ENCODE measurements at places on chromosomes 4 and X. TPM values are rescaled to one million over a fixed set of nuclear protein-coding genes. Genes with fewer than 3 reads are reported as not detected.

GRCh38 chr4:121998024-121998423 is 46.2 kb upstream of the TRPC3 start:
- DNase-seq: no peak

- DNase-seq: no peak
These were observed 102.9 kb upstream of the LRPAP1 start for GRCh38 chr4:3634894-3635820.

GRCh38 chr4:142379277-142380051 is 466.6 kb downstream of the INPP4B start:
- DNase-seq: no peak

DNA sequence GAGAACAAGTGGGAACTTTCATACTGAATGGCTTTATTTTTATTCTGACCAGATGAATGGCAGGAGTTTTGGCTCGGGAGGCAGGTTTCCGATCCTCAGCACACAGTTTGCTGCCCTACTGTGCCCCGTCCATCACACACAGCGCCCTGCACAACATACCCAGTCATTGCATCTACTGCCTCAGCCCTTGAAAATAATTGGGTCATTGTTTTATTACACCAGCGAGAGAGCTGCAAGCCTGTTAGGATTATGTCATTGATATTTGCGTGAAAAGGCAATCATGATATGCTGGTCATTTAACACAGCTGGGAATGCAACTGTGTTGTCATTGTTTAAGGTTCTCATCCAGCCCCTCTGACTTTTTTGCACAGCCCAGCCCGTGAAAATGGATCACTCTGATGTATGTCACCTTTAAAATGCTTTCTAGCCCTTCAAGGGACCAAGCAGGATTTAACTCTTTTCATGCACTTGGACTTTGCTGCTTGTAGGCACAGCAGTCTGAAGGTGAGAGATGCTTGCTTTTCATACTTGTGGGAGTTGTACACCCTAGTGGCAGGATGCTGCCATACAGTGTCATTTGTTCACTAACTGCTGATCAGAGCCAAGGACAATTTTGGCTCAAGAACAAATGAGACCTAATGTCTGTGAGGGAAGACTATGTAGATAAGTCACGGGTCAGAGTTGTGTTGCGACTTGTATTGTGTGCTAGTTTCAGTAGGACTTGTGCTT is 62.3 kb downstream of the RTL9 start:
- no peak for DNase-seq

DNA sequence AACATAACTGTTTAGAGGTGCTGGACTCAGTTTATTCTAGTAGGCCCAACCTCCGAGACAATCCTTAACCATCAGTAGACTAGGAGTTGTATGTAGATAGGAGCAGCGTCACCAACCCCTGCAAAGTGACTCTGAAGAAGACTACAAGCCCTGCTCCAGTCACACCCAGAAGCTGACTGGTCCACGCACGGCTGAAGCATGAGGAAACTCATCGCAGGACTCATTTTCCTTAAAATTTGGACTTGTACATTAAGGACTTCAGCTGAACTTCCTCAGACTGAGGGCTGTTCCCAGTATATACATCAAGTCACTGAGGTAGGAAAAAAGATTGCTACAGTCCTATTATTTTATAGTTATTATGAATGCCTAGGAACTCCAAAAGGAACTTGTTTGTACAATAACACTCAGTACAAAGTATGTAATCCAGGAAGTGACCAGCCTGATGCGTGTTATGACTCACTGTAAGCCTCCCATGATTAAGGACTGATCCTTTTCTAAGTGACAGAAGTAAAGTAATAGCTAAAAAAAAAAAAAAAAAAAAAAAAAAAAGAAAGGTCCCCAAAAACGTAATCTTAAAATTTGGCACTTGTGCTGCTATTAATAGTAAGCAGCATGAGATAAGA is 41.6 kb upstream of the UGT2B7 start:
- DNase-seq: peak; percentile 84

DNA sequence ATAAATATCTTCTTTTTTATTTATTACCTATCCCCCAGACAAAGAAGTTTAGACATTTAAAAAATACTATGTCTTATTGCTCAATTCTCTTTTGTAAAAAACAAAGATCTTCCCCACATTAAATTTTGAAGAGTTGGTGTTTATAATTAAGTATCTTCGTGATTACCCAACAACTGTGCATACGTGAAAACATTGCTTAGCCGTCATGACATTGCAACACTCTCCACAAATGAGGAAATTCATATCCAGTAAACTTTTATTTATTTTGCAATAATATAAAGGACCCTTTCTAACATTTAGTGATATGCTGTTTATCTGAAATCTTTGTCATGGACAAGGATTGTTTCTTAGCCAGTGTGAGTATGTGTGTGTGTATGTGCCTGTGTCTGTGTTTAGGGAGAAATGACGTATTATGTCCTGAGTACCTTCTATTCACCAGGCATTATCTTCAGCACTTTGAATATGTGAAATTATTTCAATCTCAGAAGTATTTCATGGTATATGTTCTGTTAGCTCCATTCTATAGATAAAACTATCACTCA is 26.1 kb upstream of the EREG start:
- DNase-seq: no peak

DNA sequence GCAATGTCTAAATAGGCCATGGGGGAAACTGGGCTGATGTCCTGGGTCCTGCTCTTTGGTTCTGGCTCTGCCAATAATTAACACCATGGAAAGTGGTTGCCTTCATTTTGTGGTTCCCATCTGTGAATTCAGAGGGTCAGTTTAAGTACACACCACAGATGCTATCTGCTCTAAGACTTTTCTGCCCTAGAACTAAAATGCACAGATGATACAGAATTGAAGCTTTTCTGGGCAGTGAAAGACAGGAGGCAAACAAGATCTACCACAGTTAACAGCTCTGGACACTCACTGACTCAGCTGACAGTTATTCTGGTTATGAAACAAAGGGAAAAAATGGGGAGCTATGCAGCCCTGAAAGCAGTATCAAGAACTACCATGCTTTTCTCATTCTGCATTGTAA is 37.3 kb downstream of the APBB2 start:
- peak; percentile 24 for DNase-seq

- DNase-seq: no peak
These were observed 104.6 kb upstream of the LRPAP1 start for GRCh38 chr4:3636646-3637320.

- no peak for DNase-seq
These were observed 25.5 kb upstream of the PRPS1 start for GRCh38 chrX:107602694-107603239.

- DNase-seq: no peak
These were observed 13.9 kb downstream of the LCORL start for GRCh38 chr4:18007625-18008024.

GRCh38 chrX:110125446-110126162 is 122.7 kb downstream of the TMEM164 start:
- DNase-seq: no peak

DNA sequence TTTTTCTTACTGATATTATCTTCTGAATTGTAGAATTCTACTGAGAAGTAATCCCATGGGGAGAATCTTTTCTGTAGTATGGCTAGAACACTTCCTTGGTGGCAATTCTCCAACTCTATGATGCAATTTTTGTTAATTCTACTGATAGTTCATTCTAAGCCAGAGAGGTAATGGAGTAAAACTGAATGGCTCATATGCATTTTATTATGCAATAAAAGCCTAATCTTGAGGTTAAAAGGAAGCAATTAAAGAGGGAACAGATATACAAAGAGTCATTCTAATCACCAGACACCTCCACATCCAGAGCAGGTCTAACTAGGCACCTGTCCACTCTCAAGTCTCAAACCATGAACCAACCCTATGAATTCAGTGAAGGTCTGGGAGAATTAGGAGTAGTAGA is 9.7 kb downstream of the RAP2C start:
- no peak for DNase-seq

DNA sequence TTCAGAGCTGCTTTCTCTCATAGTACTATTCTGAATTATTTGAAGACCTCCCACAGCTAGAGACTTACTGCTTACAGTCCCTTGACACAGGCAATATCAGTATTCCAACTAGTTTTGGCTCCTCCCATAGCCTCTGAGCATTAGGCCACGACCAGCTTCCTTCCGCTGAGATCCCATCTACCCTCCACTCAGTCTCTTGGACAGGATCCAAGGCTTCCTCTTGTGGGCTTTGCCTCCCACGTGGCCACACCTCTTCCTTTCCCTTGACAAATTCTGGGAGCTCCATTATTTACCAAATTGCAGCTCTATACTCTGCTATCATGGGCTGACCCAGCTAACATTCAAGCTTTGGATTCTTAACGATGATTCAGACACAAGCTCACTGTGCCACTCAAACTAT is 470.4 kb upstream of the GALNT7 start:
- no peak for DNase-seq

DNA sequence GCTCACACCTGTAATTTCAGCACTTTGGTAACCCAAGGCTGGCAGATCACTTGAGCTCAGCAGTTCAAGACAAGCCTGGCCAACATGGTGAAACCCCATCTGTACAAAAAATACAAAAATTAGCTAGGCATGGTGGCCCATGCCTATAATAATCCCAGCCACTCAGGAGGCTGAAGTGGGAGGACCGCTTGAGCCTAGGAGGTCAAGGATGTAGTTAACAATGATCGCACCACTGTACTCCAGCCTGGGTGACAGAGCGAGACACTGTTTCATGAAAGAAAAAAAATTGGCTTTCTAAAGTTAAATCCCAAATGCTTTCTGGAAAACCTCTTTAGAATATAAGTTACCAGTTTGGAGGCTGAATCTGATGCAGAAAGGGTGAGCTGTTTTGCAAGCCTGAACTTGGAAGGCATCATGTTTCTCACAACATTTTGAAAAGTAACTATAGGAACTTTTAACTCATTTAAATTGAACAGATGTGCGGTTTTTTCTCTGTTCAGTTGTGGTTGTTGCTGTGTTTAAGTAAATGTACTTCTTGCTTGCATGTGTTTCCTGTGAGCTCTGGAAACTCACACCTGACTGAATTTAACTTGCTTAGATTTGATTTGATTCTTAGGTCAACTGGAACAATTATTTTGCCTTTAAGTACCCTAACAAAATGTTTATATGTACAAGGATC is 39.8 kb upstream of the TMEM131L start:
- no peak for DNase-seq

DNA sequence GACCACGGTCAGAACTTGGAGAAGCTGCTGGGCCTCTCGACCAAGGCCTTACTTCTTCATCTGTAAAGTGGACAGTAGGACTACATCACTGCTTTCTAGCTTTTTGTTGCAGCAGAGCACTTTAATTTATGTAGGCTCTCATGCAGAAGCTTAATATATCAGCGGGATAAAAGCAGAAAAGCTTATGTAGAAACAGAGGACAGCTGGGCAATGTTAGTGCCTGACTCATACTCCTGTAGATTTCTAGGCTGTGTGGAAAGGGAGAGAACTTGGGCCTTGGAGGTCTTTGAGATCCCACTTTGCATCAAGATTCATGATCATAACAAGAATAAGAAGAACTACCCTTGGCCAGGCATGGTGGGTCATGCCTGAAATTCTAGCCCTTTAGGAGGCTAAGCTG is 91.2 kb downstream of the ARHGAP10 start:
- DNase-seq: no peak

GRCh38 chr4:118825799-118826198 is 10.1 kb downstream of the SEC24D start:
- no peak for DNase-seq

- DNase-seq: no peak
These were observed 466.6 kb upstream of the PABPC4L start for GRCh38 chr4:134668237-134668636.

GRCh38 chr4:56424697-56425514 is 10.5 kb downstream of the PPAT start:
- no peak for DNase-seq

DNA sequence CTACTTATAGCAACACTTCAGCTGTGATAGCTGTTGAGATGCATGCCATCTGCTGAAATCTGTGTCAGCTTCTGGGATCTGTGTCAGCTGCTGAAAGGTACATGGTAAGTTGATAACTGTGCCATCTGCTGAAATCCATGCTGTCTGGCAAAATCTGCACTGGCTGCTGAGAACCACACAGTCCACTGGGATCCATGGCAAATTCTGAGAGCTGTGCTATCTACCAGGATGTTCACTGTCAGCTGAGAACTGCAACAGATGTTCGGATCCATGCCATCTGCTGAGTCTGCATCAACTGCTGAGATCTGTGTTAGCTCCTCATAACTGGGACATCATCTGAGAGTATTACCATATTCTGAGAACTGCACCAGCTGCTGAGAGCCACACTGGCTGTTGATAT is 430.5 kb upstream of the POU3F4 start:
- no peak for DNase-seq

DNA sequence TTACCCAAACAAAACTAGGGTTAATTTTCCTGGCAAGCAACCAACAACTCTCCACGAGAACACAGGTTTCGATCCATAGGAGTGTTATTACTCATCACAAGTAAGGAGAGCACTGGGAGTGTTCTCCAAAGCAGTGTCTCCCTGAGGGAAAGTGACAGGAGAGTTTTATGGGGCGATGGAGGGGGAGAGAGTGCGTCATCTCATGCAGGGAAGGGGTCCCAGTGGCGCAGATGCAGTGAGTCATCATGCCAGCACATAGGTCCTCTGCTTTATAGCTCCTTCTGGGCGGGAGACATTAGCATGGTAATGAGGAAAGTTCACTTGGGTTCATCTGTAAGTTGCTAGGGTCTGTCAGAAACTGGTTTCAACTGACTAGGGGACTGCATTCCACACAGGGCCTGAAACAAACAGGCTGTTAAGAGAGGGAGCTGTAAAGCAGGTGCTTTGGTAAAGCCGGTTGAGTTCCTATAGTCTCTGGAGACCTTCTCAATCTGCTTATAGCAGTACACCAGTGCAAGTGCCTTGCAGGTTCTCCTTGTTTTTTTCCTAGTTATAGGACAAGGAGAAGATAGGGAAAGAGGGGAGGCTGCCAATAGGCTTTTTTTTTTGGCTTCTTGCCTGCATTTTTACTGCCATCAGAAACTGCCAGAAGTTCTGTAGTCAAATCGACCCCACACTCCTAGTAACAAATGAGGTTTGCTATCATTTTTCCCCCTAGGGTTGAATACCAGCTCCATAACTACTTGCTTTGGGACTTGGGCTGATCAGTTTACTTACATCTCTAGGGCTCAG is 12.8 kb upstream of the BOD1L1 start:
- DNase-seq: no peak

GRCh38 chrX:17046478-17047097 is 100.1 kb downstream of the REPS2 start:
- no peak for DNase-seq

- DNase-seq: no peak
These were observed 251.6 kb downstream of the CBR4 start for GRCh38 chr4:168758351-168758876.

- no peak for DNase-seq
These were observed 32.8 kb upstream of the PTTG2 start for GRCh38 chr4:37927434-37927833.

GRCh38 chrX:40080894-40081678 is 16.7 kb downstream of the BCOR start:
- no peak for DNase-seq

- no peak for DNase-seq
These were observed 19.4 kb downstream of the MTTP start for GRCh38 chr4:99593781-99594641.

The EGFL6 gene
- total RNA-seq: not detected

The H2BW2 gene
- total RNA-seq: not detected

The GIMD1 gene
- total RNA-seq: not detected

The TIGD4 gene
- 0.04 TPM for total RNA-seq

The SATL1 gene
- not detected for total RNA-seq

The BANK1 gene
- total RNA-seq: not detected

The BRS3 gene
- total RNA-seq: not detected

The INTS12 gene
- 18.5 TPM for total RNA-seq

The JCHAIN gene
- not detected for total RNA-seq

The ZDHHC15 gene
- 0.13 TPM for total RNA-seq

The CDX4 gene
- not detected for total RNA-seq

The KDM6A gene
- 15.4 TPM for total RNA-seq

Data from pulmonary artery endothelial cell (primary cell).